Heart left ventricle (tissue), 16 donors: ENCODE measurements at places on chromosomes 2 and 18. TPM values are rescaled to one million over a fixed set of nuclear protein-coding genes. Genes with fewer than 3 reads are reported as not detected.
A peak's percentile ranks its signal among the peaks of the same experiment; 100 is the strongest.

- DNase-seq, result peak; percentile 29
Observed at GRCh38 chr18:12911025-12911928, 27.2 kb upstream of the PTPN2 start.

- DNase-seq, result no peak
Observed at GRCh38 chr2:201218780-201219179, 35.8 kb downstream of the CASP10 start.

DNA sequence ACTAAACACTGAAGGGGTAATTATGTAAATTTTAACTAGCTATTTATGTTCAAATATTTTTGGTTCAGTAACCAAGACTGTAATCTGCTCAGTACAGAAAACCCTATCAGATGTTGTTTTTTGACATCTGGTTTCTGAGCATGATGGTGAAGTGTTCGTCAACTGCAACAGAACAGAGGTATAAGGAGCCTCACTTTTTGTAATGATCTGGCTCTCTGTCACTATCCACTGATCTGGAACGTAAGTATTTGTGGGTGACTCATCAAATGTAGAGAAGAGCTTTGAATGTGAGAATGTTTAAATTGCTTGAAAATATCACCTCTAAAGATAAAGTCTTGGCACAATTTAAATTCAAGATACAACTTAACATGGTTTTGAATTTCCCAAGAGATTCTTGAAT is 213.6 kb upstream of the FAM98A start:
- DNase-seq, result no peak

The CPLX4 gene
- total RNA-seq, result not detected

The PAIP2B gene
- total RNA-seq, result 56.1 TPM

The MAB21L4 gene
- total RNA-seq, result not detected

- no peak for DNase-seq
Observed at GRCh38 chr2:237412988-237413776, 782 bp downstream of the COL6A3 start.

The EVX2 gene
- not detected for total RNA-seq

- DNase-seq, result peak; percentile 65
Observed at GRCh38 chr2:221429741-221430491, 142.2 kb downstream of the EPHA4 start.

The MITD1 gene
- 13.5 TPM for total RNA-seq

The NEB gene
- 3.0 TPM for total RNA-seq

The TMEM200C gene
- total RNA-seq, result 0.19 TPM

GRCh38 chr18:50377061-50377798 is 2.4 kb downstream of the SKA1 start:
- DNase-seq, result no peak

DNA sequence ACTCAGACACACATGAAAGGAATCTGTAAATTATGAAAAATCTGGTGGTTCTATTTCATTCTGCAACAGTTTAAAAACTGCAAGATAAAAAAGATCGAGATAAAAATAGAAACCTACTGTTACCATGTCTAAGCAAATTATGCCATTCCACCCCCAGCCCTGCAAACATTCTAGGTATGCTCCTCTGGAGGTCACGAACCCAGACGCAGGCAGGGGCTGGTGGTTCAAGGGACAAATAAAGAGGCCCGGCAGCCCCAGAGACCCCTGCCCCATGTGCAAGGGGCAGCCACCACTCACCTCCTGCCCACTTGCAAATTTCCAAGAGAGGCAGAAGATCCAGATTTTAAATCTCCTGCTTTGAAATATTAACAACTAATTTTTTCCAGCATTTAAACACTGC is 210.5 kb downstream of the ANAPC1 start:
- DNase-seq, result no peak

The TLX2 gene
- total RNA-seq, result not detected

GRCh38 chr18:9707381-9708056 is 582 bp upstream of the RAB31 start:
- no peak for DNase-seq

DNA sequence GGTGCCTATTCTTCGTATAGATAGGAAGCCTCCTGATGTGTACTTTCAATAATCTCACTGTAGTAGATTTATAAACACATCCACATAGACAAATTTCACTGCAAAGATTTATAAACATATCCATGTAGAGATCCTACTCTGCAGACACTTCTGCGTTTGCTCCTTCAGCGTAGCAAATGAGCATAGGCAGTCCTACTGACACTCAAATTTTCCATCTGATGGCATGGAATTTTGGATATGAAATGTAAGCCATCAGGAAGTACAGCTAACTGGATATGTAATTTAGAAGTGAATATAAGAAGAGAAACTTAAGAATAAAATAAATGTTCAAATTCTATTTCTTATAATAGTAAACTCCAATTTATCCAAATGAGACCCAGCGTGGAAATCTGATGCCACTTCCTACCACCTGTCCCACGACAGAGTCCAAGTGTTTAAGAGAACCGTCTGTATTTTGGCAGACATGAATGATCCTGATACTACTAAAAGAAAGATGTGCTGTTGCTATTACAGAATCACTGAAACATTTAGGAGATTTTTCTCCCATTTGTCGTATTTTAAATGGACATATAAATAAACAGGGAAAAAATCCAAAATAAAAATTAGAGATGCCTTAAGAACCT is 86.0 kb downstream of the DTNA start:
- DNase-seq, result no peak

The CCDC150 gene
- total RNA-seq, result 1.3 TPM

DNA sequence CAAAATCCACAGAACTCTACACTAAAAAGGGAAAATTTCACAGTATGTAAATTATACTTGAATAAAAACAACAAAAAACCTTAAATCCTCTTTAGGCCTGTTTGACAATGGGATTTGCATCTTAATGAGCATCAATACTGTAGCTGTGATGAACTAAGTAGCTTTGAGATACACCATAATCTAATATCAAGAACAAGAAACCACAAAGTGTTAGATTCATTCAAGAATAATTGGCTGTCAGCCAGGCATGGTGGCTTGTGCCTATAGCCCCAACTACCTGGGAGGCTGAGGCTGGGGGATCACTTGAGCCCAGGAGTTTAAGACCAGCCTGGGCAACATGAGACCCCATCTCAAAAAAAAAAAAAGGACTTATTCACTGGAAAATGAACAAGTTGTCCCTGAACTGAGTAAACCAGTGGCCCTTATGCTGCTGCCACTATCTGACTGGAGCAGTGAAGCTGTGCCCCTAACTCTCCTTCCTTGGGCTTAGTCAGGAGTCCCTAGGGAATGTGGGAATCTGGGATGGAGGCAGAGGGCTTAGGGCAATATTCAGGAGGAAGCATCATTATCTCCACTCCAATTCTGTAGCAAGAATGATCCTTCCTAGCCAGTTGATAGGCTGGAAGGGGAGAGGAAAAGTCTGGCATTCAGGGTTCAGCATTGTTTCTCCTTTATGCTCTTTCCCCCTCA is 88.5 kb downstream of the PRKCE start:
- no peak for DNase-seq

DNA sequence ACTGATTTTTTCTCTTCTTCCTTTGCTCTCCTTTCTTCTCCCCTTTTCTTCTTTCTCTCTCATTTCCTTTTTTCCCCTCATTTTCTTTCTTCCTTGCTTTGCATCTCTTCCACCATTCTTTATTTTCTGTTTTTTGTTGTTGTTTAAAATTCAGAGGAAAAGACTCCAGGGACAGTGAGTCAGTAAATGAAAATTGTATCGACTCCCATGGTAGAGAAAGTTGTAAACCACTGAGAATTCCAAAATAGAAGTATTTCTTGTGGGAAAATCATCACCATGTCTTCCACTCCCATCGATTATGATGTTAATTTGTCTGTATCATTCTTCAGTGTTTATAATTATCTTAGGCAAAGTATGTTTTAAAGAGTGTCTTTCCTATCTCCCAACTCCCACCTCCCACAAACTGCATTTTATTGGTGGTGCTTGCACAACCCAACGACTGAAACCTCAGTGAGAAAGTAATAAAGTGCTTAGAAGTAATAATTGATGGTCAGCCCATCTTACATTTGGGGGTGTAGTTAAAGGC is 134.3 kb downstream of the IRS1 start:
- DNase-seq, result no peak

DNA sequence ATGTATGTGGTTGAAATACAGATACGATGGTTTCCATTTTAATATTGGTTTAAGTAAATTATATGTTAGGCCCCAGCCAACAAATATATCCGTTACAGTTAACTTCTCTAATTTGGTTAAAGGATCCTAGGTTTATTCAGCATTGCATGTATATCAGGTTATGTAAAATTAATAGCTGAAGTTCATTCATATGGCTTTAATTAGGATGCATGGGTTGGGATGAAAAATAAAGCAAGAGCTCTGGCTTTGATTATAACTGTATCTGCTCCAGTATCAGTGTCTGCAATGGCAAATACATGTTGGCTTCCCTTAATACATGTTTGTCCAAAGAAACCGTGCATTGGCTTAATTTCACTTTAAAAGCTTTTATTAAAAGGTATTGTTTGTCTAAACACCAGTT is 435.7 kb upstream of the SETBP1 start:
- DNase-seq, result no peak

The FOXI3 gene
- total RNA-seq, result not detected

GRCh38 chr2:67574230-67574629 is 177.1 kb downstream of the ETAA1 start:
- DNase-seq, result no peak

GRCh38 chr2:85078536-85078935 is 54.7 kb upstream of the TCF7L1 start:
- DNase-seq, result no peak

- no peak for DNase-seq
Observed at GRCh38 chr2:1979138-1979537, 234.8 kb upstream of the PXDN start.

DNA sequence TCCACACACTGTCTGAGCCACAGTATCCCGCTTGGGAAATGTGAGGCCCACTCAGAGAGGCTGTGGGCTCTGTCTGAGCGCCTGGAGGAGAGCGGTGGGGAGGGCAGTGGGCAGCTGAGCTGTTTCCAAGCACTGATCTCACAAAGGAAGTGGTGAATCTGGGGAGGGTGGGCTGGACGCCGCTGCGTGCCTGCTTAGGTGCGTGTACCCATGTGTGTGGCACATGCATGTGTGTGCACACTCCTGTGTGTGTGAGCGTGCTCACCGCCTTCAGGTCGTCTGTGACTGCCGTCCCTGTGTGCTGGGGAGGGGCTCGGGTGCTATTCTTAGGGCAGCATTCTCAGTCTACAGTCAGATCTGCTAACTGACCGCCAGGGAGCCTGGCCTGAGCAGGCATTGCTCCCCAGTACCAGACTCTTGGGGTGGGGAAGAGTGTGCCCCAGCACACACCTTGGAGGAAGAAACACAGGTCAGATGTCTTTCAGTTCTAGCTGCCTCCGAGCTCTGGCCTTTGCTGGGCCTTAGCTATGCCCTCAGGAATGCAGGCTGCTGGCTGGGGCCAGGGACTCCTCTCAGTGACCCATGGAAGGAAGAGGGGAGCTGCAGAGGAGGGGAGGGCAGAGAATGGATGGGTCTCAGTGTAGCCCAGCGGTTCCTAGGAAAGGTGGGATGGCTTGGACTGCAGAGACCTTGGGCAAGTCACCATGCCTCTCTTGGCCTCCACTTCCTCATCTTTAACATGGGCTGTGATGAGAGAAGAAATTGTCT is 31.4 kb downstream of the KCNIP3 start:
- no peak for DNase-seq

- no peak for DNase-seq
Observed at GRCh38 chr2:54867457-54867856, 144.0 kb downstream of the EML6 start.

- DNase-seq, result no peak
Observed at GRCh38 chr2:9167718-9168657, 38.6 kb upstream of the ASAP2 start.

The LRP1B gene
- total RNA-seq, result 0.19 TPM

DNA sequence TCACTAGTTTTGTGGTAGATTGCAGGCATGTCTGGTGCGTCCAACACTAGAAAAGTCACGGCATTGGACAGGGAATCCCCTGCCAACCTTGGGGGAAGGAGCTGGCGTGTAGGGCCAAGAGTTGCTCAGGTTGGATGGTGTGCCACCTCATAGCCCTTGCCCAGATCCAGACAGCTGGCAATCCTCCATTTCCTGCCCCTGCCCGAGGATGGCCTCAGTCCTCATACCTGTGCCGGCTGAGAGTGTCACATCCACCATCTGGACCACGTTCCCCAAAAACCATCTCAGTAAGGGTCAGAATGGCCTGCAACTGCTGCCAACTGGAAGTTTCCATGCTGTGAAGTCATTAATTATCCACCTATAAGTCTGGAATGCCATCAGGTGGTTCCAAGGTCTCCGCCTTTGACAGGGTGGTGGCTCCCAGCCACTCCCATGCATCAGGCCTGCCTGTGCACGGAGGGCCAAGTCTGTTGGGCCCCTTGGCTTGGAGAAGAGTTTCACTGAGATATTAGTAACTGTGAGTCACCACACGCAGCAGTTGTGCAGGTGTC is 55.0 kb downstream of the IMPA2 start:
- DNase-seq, result no peak

GRCh38 chr2:3631851-3632659 is 25.9 kb upstream of the ALLC start:
- DNase-seq, result no peak

The SP5 gene
- 0.55 TPM for total RNA-seq

DNA sequence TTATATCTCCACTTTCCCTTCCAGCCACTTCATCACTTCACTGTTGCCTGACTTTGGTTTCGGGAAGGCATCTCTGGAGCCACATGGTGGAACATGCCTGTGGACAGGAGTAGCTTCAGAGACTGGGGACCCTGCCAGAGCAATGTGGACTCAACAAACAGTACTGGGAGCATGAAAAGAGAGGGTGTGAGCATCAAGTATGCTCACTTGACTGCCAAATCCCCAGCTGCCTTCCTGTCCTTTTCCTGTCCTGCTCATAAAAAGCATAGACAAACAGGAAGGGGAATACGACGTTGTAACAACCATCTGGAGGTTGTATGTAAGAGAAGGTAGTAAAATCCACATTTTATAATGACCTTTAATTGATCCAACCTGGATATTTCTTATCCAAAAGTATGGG is 61.3 kb upstream of the CSRNP3 start:
- DNase-seq, result no peak

DNA sequence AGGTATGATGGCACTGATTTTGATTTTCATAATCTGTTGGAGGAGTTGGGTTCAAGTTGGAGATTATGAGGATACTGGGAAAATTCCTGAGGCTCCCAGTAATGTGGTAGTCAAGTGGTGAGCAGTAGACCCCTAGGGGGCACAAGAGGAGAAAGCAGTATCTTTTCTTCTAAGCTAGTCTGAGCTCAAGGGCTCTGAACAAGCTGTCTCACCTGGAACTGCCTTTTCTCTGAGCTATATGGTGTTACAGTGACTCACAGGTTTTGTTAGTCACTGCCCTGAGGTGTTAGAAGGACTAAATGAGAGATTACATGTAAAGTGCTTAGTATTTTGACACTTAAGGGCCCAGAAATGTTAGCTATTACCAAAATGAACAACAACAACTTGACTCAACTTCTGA is 42.2 kb downstream of the CD302 start:
- no peak for DNase-seq
